Ureter (tissue), 1 donor: ENCODE measurements at places on chromosomes 11 and 22. TPM values are rescaled to one million over a fixed set of nuclear protein-coding genes. Genes with fewer than 3 reads are reported as not detected.

- no peak for DNase-seq
These were observed 1340.1 kb downstream of the TBC1D22A start for GRCh38 chr22:48102581-48102980.

GRCh38 chr11:88695689-88696414, 358.3 kb upstream of the CTSC start:
- no peak for DNase-seq

DNA sequence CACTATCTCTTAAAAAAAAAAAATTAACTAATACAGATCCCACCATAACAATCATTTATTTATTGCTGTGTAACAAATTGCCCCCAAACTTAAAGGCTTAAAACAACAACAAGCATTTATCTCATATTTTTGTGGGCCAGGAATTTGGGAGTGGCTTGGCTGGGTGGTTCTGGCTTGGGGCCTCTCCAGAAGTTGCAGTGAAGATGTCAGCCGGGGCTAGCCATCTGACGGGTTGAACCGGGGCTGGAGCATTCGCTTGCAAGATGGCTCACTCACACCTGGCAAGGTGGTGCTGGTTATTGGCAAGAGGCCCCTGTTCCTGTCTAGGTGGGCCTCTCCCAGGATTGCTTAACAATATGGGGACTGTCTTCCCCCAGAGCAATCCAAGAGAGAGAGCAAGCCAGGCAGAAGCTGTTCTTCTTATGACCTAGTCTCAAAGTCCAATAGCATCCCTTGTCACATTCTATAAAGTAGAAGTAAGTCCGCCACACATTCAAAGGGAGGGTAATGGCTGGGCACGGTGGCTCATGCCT, 29.5 kb downstream of the ACO2 start:
- no peak for DNase-seq

- no peak for DNase-seq
These were observed 96.1 kb downstream of the FDX1 start for GRCh38 chr11:110525883-110526282.

GRCh38 chr11:112293614-112294013, 33.0 kb upstream of the PLET1 start:
- no peak for DNase-seq

DNA sequence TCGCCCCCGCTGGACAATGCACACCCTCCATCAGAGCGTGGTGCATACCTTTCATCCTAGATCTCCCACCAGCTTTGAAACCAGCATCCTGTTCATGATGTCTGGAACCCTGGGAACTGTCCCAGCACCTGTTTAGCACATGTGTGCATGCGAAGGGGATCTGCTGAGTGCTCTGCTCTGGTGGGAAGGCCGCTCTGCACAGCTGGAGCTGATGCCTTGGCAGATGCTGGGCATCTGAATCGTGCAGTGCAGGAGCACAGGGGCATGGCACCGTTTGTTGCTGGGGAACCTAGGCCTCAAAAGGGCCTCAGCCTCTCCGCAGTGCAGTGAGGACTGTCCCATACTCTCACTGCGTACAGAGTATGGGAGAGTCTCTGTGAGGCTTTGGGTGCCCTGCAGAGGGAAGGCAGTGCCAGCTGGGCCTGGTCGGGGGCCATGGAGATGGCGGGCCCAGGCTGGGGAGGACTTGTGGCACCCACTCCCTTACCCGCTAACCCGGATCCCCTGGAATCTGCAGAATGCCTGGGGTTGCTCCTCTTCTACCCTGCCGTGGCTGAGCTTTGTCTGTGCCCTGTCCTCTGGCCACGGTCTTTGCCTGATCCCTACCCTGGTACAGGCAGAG, 72.9 kb upstream of the ATXN10 start:
- no peak for DNase-seq

GRCh38 chr22:38941488-38941987, 15.9 kb upstream of the APOBEC3A start:
- no peak for DNase-seq

- DNase-seq = no peak
These were observed 356.3 kb downstream of the SOX6 start for GRCh38 chr11:16000065-16000464.

DNA sequence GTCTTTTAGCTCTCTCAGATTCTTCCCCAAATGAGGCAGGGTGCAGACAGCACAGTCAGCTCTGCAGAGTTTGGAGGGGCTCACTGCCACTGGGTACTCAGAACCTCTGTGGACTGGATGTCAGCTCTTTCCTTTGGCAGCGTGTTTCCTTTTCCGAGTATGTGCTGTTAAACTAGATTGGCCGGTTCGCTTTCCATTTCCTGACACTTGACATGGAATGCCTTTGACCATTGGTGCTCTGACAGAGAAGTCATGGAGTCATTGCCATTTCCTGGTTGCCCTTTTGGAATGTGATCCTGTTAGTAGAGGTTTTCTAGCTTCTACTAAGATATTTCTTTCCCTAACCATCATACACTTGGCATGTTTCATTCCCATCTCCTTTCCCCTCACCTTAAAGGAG, 86.7 kb downstream of the SWAP70 start:
- no peak for DNase-seq

DNA sequence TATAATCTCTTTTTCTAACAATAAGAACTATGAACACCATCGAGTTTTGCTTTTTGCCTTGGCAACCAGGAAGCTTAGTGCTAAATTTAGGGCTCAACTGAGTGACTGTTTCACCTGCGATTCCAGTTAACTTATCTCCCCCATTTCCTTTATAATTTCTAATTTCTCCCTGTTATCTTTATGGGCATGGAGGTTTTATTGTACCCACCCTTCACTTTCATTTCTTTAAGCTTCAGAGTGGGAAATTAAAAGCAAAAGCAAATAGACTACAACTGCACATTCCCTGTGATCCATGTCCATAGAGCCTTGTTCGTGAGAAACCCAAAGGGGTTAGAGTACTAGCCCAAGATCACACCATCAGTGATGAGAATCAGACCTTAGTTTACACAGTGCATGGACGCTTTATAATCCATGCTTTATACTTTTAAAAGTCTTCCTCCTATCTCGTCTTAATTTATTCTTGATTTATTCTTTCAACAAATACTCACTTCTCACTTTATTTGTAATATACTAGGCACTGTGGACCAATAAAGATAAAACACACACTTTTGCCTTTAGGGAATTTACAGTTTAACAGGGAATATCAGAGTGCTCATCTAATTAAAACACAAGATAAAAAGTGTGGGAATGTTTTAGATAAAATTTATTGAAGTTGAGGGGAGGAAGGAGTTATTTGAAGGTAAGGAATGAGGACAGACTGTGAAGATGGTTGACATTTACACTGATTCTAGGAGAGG, 40.6 kb downstream of the ADAMTS15 start:
- DNase-seq = no peak

GRCh38 chr11:33899400-33900037, 7.6 kb upstream of the LMO2 start:
- DNase-seq = peak; percentile 62

DNA sequence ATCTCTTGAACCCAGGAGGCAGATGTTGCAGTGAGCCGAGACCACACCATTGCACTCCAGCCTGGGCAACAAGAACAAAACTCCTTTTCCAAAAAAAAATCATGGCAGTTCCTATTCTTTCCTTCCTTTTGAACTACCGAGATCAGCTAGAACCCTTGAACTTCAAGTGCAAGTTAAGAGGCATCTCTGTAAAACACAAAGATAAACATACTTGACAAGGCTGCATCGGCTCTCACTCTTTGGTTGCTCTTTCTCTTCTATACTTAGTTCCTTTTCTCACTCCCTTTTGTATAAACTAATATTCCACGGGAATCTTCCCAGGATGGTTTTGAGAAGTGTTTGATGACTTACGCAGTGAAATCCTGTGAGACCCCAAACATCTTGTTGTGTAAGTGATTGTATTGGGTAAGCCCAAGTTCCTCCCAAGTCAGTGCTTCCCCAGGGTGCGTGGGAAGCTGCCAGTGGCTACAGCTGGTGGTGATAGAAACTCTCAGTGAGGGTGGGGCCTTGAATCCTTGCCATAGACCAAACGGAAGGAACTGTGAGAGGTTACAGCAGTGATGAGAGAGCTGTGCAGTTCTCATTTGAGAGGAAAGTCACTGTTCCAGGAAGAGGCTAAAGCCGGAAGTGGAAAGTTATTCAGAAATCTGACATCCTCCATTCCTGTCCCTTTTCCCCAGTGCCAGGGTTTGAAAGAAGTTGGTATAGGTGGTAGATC, 24.1 kb upstream of the CDC42EP2 start:
- DNase-seq = peak; percentile 90

- peak; percentile 74 for DNase-seq
These were observed 52.8 kb upstream of the TENM4 start for GRCh38 chr11:79493555-79494171.

GRCh38 chr11:125343718-125344131, 152.3 kb downstream of the FEZ1 start:
- DNase-seq = no peak

GRCh38 chr11:36280531-36280930, 8.7 kb downstream of the COMMD9 start:
- DNase-seq = no peak

- DNase-seq = no peak
These were observed 60.7 kb upstream of the ALKBH3 start for GRCh38 chr11:43819926-43820325.

GRCh38 chr11:13205486-13205885, 72.1 kb upstream of the BMAL1 start:
- no peak for DNase-seq

DNA sequence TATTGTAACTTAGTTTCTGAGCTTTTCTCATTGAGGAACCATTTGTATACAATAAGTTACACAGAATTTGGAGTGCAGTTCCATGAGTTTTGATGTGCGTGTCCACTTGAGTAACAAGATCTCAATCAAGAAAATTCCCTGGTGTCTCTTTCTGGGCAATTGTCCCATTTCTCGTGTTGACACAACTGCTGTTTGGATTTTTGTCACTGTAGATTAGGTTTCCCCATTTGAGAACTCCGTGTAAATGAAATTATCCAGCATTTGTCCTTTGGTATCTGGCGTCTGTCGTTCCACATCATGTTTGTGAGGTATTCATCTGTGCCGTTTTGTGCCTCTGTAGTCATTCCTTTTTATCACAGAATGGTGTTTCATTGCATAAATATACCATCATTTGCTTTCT, 547.0 kb downstream of the TBC1D22A start:
- no peak for DNase-seq

- DNase-seq = no peak
These were observed 159.5 kb upstream of the BLID start for GRCh38 chr11:122275508-122275907.

- DNase-seq = peak; percentile 75
These were observed 18.4 kb downstream of the TUB start for GRCh38 chr11:8099291-8099899.

- no peak for DNase-seq
These were observed 24.2 kb upstream of the UCP3 start for GRCh38 chr11:74033046-74033445.

DNA sequence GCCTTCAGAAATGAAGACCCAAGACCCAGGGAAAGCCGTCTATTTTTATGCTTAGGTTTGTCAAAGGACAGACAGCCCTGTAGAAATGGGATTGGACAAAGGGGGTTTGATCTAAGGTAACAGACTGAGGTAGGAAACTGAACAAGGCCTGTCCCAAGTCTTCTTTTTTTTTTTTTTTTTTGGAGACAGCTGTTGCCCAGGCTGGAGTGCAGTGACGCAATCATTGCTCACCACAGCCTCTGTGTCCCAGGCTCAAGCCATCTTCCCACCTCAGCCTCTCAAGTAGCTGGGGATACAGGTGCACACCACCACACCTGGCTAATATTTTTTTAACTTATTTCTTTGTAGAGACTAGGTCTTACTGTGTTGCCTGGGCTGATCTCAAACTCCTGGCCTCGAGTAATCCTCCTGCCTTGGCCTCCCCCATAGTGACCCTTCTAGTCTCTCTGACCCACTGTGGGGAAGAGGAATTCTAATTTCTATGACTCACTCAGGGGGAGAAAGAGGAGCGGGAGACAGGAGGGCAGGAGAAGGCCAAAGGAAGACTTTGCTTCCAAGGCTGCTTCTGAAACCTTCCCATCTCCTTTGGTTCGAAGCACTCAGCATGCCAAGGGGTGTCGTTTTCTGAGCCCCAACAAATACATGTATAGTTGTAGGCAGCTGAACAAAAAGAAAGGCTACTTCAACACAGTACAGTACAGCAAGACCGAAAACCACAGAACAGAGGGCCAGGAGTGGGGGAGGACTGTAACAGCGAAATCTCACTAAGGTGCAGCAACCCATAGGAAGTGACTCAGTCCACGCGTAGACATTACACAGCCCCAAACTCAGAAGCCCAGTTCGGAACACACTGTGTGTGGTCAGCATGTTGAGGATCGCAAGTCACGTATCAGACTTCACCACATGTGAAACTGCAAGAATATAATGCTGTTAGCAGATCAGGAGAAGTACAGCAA, 872 bp downstream of the TMA7B start:
- no peak for DNase-seq

- DNase-seq = peak; percentile 78
These were observed 2.5 kb upstream of the NPAS4 start for GRCh38 chr11:66418168-66418985.

DNA sequence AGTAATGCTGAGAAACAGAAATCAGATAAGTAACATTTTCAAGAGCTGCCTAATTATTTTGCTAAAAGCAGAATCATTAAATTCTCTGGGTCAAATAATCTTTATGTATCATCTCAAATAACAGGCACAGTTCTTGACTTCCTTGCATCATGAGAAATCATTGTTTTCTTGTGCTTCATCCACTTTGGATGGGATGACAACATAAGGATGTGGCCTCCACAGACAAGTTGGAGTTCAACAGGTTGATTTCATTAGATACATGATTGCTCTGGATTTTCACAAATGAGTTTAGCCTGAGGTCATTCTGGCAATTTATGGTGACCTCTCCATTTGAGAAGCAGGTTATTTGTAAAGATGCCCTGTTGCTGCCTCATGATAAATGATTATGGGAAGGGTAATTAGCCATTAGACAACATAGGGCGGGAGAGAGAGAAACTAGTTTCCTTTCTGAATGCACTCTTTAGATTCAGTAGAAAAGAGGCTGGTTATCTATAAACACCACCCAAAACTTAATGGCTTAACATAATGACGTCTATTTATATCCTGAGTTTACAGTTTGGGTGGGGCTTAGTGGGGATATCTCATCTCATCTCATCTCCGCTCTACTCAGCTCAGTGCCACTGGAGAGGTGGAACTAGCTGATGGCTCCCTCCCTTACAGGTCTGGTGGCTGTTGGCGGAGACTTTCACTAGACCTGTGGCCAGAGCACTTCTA, 35.0 kb upstream of the ADORA2A start:
- DNase-seq = no peak

The CRY2 gene
- 49.9 TPM for total RNA-seq

The THOC5 gene
- 42.4 TPM for total RNA-seq

The SLC5A4 gene
- 2.1 TPM for total RNA-seq

The GLYATL1 gene
- 2.4 TPM for total RNA-seq

The KCTD14 gene
- 7.6 TPM for total RNA-seq

The UCP2 gene
- total RNA-seq = 269 TPM

The CASP1 gene
- total RNA-seq = 39.6 TPM

The PPM1F gene
- 39.9 TPM for total RNA-seq

The OR51F2 gene
- total RNA-seq = not detected

The ACTN3 gene
- total RNA-seq = 0.16 TPM

The RBMXL2 gene
- not detected for total RNA-seq

The LAMTOR1 gene
- total RNA-seq = 92.2 TPM

The STK33 gene
- 13.1 TPM for total RNA-seq

The IGLL1 gene
- not detected for total RNA-seq

The SAA2 gene
- total RNA-seq = 6.7 TPM

The TSPAN32 gene
- total RNA-seq = 4.3 TPM

The KCNJ1 gene
- total RNA-seq = not detected

The ZFP91 gene
- 48.6 TPM for total RNA-seq

The TRPC6 gene
- 5.8 TPM for total RNA-seq

The SCGB2A2 gene
- not detected for total RNA-seq
